ENCODE measurements at places on chromosomes 16 and 17.

GRCh38 chr16:85461022-85461813 is 151.9 kb upstream of the GSE1 start:
- no peak for DNase-seq

GRCh38 chr16:22693638-22694340 is 120.2 kb upstream of the HS3ST2 start:
- no peak for DNase-seq

GRCh38 chr17:47981462-47981861 is 10.5 kb downstream of the CDK5RAP3 start:
- DNase-seq = no peak

DNA sequence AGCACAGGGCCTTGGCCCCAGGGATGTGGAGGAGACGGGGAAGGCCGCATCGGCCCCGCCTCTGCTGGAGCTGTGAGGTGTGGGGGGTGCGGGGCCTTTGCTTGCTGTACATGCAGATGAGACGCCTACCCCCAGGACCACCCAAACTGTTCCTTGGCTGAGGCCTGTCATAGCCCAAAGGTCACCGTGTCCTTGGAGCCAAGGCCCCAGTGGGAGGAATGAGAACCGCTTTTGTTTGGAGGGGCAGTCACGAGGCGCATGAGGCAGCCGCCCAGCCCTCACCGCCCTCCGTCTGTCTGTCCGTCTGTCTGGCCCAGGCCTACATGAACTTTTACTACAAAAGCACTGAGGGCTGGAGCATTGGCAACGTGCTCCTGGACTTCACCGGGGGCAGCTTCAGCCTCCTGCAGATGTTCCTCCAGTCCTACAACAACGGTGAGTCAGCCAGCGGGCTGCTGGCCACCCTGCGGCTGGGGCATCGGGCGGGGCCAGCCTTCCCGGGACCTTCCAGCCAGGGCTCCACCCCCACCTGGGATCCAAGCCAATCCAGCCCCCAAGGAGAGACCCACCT is 8.8 kb downstream of the TAX1BP3 start:
- no peak for DNase-seq

DNA sequence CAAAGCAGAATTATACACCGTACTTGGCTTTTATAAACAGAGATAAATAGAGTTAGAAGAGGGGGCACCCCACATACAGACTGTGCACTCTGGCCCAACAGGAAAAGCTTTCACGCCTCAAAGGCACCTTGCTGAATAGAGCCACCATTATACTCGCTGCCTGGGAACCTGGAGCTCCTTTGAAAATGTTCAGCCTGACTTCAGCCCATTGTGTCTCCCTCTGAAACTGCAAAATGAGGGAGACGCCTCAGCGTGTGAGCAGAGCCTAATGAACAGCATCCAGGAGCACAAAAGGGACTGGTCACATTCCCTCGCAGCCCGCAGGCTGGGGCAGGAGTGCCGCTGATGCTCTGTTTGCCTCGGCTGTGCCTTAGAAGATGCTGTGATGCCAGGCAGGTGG is 46.3 kb downstream of the ABCC12 start:
- no peak for DNase-seq

DNA sequence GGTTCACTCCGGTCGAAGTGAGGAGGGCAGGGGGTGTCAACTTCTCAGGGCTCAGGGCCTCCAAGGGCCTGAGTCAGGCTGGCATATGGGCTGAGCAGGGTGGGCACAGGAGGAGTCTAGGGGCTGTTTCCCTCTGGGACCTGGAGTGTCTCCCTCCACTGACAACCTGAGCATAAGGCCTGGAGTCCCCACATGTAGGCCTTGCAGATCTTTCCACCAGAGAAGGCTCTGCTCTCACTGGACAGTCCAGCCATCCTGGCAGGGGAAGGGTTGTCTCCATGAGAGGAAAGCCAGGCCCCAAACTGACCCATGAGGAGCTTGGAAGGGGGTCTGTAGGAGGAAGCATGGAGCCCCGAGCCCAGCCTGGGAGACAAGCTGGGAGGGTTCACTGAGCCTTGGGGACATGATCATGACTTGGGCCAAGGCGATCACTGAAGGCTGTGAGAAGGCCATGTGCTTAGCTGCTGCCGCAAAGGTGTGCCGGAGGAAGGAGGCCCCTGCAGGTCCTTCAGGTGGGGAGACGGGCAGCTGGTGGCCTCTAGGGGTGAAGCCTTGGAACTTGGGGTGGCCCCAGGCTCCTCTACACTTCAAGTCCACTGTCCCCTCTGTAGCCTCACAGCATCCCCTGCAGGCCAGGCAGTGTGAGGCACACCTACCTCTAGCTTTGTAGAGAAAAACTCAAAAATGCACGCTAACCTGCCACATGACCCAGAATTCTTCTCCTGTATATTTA is 9.9 kb downstream of the CMTM2 start:
- DNase-seq = no peak

- DNase-seq = no peak
These were observed 101.4 kb downstream of the TNFRSF13B start for GRCh38 chr17:16870253-16871245.

DNA sequence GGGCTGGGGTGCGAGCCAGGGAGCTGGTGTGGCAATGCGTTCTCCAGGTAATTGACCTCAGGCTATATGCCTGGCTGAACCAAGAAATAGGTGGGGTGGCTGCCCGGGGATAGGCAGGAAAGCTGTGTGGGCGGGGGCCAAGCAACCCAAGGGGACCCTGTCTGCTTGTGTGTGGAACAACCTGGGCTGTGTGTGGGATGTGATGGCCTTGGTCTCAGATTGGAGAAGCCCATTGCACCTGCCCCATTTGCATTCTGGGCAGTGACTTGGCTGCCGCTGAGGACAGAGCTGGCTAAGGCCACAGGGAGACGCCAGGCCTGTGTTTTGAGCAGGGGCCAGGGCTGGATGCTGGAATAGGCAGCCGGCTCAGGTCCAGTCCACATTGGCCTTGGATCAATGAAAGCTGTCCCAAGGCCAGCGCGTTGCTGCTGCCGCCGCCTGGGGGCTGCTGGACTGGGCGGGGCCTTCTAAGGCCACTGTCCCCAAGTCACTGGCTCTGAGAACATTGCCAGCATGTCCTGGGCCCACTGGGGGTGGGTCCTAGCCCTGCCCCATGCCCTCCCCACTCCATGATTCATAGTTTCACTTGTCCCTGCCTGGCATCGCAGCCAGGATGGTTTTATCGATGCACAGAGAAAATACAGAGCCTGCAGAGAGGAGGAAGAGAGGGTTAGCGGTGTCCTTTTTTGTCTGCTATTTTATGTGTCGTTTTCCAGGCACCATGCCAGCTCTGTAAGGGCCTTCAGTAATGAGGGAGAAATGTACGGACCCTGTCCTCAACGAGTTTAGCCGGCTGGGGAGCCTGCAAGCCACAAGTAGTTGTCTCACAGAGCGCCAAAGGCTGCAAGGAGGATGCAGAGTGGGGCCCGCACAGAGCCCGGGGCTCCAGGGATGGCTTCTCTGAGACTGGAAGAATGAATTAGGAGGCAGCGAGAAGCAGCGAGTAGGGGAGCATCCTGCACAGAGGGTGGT is 43.9 kb downstream of the NKD1 start:
- DNase-seq = peak; percentile 51

GRCh38 chr16:78432451-78432850 is 333.0 kb downstream of the WWOX start:
- no peak for DNase-seq

GRCh38 chr16:74868501-74868900 is 93.9 kb upstream of the FA2H start:
- DNase-seq = no peak

DNA sequence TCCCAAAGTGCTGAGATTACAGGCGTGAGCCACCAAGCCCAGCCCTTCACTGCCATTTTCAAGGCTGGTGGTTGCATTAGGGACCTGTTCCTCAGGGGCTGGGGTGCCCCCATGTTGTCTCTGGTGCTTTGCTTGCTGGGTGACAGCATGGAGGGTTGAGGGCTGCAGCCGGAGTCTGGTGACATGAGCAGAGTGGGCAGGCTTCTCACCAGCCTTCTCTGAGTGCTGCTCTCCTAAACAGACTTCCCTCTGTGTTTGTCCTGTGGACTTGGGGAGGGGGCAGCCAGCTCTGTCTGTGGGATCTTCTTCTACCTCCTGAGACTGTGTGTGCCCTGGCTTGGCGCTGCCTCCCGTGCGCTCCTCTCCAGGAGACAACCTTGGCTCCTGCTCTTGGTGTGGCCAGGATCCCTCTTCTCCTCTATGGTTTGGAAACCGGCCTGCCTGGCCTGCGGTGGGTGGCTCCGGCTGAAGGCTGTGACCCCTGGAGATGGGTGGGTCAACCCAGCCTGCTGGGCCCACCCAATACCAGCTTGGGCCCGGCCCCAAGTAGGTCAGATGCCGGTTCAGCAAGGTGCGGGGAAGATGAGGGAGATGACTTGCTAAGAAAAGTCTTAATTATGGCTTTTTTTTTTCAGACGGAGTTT is 72.1 kb downstream of the PDPK1 start:
- DNase-seq = no peak

DNA sequence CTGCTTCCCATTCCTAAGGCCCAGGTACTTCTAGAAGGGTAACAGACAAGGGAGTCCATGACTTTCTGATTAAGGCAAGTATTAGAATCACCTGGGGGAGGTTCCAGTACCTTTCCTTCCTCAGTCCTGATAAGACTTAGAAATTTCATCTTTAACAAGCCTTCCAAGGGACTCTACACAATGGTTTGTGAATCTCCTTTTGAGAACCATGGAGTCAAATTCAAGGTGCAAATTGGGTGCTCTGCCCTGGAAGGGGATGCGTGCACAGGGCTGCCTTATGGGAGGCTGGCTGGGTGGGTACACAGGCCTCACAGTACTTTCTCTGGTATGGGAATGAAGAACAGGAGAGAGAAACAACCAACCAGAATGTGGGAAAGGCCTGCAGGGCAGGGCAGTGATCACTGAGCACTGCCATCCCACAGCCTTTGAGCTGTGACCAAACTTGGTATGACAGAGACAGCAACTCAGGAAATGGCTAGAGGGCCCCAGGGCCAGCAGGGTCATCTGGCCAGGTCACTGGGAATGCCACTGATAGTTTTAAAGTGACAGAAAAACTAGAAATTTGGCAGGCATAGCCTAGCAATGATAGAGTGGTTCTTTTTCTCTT is 3.6 kb upstream of the TMIGD1 start:
- DNase-seq = no peak

- no peak for DNase-seq
These were observed 9.4 kb downstream of the SNX20 start for GRCh38 chr16:50671644-50672260.

GRCh38 chr17:50893183-50893993 is 27.2 kb upstream of the TOB1 start:
- DNase-seq = no peak

DNA sequence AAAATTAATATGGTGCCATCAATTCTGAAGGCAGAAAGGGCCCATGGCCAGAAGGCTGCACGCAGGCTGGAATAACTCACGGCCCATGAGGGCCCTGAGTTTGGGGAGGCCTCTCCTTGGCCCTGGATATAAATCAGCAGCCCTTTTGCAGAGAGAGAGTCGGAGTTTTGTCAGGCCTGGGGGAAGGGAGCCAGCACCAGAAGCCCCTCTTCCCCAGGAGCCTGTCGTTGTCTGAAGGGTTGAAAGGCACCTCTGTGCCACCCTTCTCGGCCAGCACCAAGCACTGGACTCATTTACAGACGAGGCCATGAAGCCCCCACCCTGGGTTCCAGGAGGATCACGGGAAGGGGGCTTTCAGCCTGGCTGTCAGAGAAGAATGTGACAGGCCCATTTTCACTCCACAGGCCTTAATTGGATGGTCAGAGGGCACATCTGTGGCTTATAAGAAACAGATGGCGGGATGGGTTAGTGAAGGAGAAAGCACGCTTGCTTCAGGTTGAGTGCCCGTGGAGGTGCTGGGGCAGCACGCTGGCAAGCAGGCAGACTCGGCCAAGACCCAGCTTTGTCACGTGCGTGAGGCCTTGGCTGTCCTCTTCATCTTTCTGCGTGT is 140.6 kb downstream of the CLEC16A start:
- DNase-seq = no peak

DNA sequence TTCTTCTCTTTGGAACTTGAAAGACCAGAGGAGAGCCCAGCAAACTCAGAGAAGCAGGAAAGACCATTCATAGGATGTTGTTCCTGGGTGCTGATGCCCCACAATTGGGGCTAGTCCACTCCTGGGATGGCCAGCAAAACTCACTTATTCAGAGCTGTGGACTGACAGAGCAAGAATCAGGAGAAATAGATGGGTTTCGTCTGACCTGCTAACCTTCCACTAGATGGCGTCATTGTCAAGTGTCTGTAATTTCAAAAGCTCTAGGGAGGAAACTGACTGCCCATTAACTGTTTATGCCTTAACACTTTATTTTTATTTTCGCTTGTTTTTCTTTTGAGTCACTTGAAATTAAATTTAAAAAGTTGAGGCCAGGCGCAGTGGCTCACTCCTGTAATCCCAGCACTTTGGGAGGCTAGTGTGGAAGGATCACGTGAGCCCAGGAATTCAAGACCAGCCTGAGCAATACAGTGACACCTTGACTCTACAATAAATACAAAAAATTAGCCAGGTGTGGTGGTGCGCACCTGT is 28.7 kb upstream of the MILR1 start:
- DNase-seq = peak; percentile 92

DNA sequence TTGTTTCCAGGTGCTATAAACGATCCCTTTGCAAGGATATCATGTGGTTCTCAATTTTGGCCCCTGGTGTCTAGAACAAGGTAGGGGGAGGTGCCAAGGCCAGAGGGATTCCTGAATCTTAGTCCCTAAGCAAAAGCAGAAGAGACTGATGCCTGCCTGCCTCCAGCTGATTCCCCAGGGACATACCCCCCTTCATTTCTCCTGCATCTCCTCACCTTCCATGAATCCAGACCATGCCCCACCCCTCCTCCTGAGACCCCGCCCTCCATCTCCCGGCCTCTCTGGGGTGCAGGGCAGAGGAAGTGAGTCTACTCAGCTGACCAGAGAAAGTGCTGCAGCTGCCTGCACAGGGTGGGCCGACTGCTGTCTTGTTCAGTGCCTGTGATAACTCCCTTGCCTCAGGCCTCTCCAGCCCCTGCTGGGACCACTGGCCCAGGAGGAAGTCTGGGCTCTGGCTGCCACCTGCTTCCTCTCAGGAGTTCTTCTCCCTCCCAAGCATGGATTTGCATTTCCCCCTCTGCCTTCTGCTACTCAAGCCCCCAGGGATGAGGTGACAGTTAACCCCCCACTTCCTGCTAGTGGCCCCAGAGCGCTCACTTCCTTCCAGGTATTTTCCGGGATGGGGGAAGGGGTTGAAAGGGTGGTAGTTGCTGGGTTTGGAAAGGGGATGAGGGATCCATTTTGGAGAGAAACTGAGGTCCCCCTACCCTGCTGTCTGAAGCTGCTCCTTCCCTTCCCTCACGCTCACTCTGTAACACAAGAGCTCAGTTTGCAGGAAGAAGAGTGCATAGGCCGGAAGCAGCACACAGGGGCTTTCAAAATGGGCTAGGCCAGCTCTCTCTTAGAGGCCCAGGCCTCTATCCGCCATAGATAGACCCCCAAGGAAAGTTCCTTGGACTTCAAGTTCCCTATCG is 10.5 kb upstream of the TSPOAP1 start:
- no peak for DNase-seq

GRCh38 chr16:87163637-87164036 is 153.6 kb downstream of the C16orf95 start:
- DNase-seq = no peak

DNA sequence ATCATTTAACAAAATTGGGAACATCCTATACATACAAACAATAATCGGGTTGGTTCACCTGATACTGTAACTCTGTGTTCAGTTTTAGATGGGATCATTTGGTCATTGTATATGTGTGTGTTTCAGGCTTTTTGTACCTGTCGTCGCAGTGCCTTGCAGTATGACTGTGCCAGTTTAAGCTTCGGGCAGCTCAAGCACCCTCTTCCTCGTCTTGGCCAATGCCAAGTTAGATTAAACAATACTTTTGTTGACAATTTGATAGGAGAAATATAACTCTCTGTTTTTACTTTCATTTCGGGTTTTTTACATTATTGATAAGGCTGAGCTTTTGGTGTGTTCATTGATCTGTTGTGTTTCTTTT is 37.0 kb upstream of the ARHGAP17 start:
- DNase-seq = no peak

Data from NCI-H510A treated with DMSO at 0.1 percent for 48 hours (cell line).